Caki2 (cell line): ENCODE measurements at places on chromosomes 7 and 10. TPM values are rescaled to one million over a fixed set of nuclear protein-coding genes. Genes with fewer than 3 reads are reported as not detected.

- no peak for DNase-seq
These were observed 18.7 kb upstream of the PPP2R2D start for GRCh38 chr10:131882151-131882550.

GRCh38 chr7:114085592-114086501 lies 167.0 kb upstream of the PPP1R3A start:
- DNase-seq = peak; percentile 96

GRCh38 chr7:104267701-104268368 lies 60.0 kb upstream of the ORC5 start:
- no peak for DNase-seq

DNA sequence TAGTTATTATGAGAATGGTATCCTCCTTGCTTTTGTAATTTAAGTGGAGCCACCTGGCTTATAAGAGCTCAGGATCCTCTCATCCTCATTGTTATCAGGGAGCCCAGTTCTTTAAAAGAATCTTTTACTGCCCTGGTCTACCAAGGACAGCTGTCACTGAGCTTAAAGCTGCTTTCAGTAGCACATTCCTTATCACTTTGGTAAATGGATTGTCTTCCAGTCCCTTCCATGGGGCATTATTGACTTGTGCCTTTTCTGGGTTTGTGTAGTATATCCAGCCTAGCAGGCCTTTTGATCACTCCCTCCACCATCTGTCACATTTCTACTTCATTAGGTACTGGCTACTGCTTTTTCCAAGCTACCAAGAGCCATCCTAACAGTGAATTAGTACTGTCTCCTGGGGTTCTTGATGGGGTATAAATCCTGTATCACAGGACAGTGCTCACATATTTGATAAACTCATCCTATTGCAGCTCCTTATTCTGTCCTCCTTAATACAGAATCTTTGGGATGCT lies 208.9 kb downstream of the TMEM26 start:
- no peak for DNase-seq

GRCh38 chr10:4028027-4028471 lies 243.0 kb upstream of the KLF6 start:
- DNase-seq = no peak

- DNase-seq = no peak
These were observed 349.2 kb downstream of the GLRX3 start for GRCh38 chr10:130485236-130485957.

GRCh38 chr7:55189146-55189766 lies 170.4 kb downstream of the EGFR start:
- DNase-seq = no peak

DNA sequence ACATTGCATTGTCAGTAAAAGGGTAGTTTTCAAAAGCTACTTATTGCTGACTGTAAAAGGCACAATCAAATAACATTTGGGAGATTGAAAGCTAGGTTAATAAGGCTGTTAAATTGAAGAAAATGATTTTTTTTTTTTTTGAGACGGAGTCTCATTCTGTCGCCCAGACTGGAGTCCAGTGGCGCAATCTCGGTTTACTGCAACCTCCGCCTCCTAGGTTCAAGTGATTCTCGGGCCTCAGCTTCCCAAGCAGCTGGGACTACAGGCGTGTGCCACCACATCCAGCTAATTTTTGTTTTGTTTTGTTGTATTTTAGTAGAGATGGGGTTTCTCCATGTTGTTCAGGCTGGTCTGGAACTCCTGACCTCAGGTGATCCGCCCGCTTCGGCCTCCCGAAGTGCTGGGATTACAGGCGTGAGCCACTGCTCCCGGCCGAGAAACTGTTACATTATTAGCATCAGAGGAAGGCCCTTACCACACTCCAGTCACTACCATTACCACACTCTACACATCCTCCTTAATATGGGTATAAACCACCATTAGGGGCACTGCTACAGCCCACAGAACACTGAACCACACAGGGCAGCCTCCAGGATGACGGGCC lies 1.0 kb downstream of the CYP51A1 start:
- no peak for DNase-seq

- peak; percentile 79 for DNase-seq
These were observed 733.7 kb upstream of the IGFBP3 start for GRCh38 chr7:46654546-46655443.

DNA sequence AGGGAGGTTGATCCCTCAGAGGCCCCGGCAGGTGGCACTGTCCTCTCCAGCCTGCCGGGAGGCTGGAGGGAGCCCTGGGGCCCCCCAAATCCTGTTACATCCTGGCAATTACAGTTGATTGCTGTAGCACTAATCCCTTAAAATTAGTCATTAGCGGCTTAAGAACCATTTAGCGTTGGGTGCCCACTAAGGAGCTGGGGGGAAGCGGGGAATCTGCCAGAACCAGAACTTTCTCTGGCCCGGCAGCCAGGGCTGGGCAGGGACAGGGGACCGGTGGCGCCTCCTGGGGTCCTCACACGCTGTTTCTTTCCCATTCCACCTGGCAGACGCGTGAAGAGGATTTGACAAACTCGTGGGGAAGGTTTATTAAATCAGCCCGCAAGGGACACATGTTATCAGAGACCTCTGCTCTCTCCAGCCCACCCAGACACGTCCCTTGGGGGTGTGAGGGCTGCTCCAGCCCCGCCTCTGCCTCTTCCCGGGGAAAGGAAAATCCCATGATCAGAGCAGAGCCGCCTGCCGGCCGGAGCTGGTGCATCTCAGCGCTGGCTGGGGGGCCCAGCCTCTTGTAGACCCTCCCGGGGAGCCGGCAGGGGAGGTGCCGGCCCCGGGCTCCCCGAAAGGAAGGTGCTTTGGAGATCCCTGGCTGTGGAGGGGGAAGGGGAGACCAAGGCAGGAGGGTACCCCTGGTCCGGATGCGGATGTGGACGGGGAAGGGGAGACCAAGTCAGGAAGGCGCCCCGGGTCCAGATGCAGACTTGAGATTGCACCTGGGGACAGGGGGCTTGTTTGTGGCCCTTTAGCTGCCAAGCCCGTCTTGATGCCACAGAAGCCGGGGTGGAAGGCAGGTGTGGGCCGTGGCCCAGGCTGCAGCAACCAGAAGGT lies 142.7 kb downstream of the ELFN1 start:
- DNase-seq = no peak

- DNase-seq = no peak
These were observed 3.2 kb upstream of the GATA3 start for GRCh38 chr10:8051109-8051821.

- DNase-seq = no peak
These were observed 17.2 kb downstream of the BAZ1B start for GRCh38 chr7:73504920-73505319.

DNA sequence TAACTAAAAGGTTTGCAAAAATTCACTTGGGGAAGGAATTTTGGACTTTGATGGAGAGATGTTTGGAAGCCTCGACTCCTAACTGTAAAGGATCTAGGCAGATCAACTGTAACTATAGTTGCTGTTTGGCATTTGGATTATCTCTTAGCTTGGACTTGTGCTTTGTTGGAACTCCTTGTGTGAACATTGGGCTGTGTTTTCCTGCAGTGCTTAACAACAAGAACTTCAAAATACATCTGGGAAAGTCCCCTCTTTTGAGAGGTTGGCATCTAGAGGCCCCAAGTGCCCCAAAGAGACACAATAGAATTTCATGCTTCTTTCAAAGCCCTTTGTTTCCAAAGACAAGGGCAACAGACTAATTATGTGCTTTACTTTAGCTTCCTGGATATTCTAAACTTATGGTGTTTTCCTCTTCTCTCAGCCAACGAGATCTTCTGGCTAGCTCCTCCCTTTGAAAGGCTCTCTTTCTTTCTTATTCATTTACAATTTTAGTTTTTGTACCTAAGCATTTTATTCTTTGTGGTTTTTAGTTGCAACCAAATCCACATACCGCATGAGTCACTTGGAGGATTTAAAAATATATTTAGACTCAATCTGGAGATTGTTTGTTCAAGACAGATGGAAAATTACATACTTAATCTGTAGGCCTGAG lies 11.6 kb downstream of the ABCA13 start:
- DNase-seq = no peak

- DNase-seq = no peak
These were observed 67.3 kb downstream of the ANKIB1 start for GRCh38 chr7:92313055-92313454.

DNA sequence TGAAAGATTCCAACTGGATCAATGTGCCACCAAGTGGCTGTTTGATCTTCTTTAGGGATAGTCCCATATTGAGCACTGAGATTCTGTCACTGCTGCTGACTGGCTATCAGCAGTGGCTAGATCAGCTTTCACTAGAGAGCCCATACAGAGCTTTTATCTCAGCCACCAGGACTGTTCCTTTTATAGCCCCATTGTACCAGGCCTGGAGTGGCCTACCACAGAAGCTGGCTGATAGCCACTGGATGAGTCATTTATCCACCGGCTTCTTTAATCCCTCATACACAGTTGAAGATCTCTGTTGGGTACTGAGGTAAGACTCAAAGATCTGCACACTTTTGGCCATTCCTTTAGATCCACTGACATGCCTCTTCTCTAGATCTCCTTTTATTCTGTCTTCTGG lies 1101.1 kb downstream of the SORCS3 start:
- DNase-seq = no peak

DNA sequence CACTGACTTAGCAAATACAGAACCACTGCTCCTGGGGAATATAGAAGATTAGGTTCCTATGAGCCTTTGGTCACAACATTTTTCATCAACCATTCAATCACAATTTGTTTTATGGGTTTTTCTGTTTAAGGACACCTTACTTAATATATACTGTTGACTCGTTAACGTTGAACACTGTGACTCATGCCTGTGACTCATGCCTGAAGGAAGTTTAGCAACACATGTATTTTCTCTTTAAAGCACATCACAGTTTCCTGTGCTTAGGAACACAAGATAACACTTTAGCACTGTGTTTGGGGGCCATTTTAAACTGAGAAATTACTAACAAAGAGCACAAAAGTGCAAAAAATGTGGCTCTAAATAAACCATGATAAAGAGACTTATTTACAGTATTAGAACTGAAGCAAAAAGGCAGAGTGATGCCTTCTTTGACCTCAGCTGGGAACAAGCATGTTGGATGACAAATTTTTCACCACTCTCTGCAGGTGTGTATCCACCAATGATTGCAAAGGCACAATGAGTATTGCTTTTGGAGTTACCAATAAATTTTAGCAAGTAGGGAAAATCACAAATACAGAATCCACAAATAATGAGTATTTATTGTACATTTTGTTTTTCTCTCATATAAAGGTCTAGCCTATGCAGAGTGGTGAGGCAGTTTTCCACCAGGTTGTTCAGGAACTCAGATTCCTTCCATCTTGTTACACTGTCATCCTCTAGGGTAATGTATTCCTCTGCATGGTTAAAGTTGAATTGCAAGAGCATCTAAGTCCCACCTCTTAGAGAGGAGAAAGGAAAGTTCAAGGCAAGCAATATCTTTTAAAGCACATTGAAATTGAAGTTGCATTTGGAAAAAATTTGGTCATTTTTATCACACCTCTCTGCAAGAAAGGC lies 7.3 kb downstream of the FGFBP3 start:
- DNase-seq = peak; percentile 64

The KIF20B gene
- total RNA-seq = 9.3 and 11.8 TPM in 2 replicates

The ARID5B gene
- 2.3 and 3.1 TPM in 2 replicates for total RNA-seq

The DYNC1I1 gene
- total RNA-seq = 0.03 TPM in 1 of 2 replicates, not detected in the other

The FZD8 gene
- 23.4 and 26.5 TPM in 2 replicates for total RNA-seq

The PNLIPRP2 gene
- 1.4 TPM in 1 of 2 replicates, not detected in the other for total RNA-seq

The SPDYE1 gene
- total RNA-seq = not detected in 2 replicates

The WNT8B gene
- not detected in 2 replicates for total RNA-seq

The HOXA5 gene
- 53.0 and 130 TPM in 2 replicates for total RNA-seq

The CPA4 gene
- total RNA-seq = 11.6 and 23.1 TPM in 2 replicates
